ENCODE measurements at places on chromosomes 3 and 15.
A peak's percentile ranks its signal among the peaks of the same experiment; 100 is the strongest.

- DNase-seq, result no peak
Measured at GRCh38 chr15:93664213-93664956, 567.0 kb upstream of the MCTP2 start.

DNA sequence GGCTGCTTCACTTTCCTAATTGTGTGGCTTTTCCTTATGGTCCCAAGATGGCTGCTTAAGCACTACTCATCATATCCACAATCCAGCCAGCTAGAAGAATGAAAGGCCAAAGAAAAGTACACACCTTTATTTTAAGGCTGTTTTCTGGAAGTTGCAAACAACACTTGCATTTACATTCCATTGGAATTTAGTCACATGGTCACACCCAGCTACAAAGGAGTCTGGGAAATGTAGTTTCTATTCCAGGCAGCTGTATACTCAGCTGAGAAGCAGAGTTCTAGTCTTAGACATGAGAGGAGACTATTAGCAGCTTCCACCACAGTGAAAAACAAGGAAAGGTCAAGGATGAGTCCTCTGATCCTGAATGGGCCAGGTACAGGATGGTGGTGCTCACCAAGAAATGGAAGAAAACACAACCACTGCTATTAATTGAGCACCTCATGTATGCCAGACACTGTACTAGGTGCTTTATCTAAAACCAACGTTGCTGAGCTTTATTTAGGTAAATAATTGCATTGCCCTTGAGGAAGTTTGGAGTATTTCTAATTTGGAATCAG, 28.0 kb upstream of the ATG7 start:
- DNase-seq, result peak; percentile 73

GRCh38 chr15:66476535-66476934, 21.0 kb downstream of the SNAPC5 start:
- DNase-seq, result no peak

GRCh38 chr3:171876680-171877147, 33.6 kb downstream of the TMEM212 start:
- peak; percentile 82 for DNase-seq
